Stimulated activated CD4-positive, alpha-beta T cell treated with anti-CD3 and anti-CD28 coated beads, Interleukin-12 subunit alpha, Interleukin-12 subunit beta, amount 100 ng/mL, for 48 hours (primary cell): ENCODE measurements at places on chromosomes 7 and 10.

DNA sequence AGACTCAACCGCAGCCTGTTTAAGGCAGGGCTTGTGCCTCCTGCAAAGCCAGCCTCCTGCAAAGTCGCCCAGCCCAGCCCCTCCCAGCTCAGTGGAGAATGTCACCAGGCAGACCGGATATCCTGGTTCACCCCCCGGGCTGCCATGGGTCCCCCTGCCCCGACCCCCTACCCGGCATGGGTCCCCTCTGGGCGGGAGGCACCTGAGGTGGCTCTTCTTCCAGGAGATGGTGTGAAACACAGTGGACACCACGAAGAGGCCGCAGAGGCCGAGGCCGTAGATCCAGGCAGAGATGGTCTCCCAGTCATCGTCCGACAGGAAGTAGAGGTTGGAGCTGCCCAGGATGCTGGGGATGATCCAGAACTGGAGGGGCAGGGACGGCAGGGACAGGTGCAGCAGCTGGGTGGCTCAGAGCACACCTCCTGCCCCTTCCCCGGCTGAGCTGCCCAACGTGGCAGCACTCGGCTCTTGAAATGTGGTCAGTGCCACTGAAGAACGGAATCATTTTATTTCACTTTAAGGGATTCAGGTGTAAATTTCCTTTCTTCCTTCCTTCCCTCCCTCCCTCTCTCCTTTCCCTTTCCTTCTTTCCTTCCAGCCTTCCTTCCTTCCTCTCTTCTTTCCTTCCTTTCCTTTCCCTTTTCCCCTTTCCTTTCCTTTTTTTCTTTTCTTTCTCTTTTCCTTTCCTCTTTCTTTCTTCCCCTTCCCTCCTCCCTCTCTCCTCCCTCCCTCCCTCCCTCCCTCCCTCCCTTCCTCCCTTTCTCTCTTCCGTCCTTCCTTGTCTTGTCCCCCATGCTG is 36.7 kb upstream of the RADIL start:
- DNase-seq: no peak

DNA sequence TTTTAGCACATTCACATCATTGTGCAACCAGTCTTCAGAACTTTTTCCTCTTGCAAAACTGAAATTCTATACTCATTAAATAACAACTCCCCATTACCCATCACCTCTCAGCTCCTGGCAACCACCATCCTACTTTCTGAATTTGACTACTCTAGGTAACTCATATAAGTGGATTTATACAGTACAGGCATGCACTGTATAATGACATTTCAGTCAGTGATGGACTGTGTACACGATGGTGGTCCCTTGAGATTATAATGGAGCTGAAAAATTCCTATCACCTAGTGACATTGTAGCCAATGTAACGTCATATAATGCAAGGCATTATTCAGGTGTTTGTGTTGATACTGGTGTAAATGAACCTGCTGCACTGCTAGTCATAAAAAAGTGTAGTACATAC is 60.1 kb downstream of the BTRC start:
- DNase-seq: no peak

DNA sequence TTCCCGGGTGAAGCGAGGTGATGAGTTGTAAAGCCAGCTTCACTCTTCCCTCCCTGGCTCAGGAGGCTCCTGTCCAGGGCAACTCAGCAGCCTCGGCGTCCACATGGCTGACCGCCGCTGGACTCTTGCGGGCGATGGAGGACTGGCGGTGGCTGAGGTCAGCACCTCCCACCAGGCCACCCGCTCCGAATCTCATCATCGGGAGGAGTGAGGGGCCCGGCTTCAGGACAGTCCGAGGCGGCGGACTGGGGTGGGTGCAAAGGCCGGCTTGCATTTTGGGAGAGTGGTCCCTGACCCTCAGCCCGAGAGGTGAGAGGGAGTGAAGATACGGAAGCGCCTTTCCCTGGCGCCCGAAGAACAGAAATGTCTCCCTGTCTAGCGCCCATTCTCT is 759 bp downstream of the DNAJB12 start:
- DNase-seq: no peak

DNA sequence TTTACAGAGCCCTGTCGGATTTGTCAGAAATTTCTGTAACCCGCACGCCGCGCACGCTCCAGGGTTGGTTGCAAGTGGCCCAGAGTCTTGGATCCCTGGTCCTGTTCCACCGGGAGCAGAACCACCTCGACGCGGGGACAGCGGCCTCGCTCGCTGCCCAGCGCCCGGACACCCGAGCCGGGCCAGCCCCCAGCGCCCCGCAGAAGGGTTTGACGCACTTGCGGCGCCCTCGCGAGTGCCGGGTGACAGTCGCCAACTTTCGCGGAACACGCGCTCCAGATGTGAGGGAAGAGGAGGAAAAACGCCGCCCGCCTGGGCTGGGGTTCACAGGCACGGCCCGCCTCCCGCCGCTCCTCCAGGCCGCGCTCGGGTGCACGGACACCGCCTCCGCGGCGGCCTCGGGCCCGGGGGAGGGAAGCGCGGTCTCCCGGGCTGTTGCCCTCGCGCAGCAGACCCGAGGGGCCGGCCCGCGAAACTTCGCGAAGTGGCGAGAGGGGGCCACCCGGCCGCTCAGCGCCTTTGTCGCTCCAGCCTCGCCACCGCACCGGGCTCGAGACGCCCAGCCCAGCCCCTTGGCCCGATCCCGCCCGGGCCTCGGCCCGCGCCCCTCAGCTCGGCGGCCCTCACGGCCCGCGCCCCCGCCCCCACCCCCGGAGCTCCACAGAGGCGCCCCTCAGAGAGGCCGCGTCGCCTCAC is 514 bp downstream of the RNF216 start:
- DNase-seq: no peak

DNA sequence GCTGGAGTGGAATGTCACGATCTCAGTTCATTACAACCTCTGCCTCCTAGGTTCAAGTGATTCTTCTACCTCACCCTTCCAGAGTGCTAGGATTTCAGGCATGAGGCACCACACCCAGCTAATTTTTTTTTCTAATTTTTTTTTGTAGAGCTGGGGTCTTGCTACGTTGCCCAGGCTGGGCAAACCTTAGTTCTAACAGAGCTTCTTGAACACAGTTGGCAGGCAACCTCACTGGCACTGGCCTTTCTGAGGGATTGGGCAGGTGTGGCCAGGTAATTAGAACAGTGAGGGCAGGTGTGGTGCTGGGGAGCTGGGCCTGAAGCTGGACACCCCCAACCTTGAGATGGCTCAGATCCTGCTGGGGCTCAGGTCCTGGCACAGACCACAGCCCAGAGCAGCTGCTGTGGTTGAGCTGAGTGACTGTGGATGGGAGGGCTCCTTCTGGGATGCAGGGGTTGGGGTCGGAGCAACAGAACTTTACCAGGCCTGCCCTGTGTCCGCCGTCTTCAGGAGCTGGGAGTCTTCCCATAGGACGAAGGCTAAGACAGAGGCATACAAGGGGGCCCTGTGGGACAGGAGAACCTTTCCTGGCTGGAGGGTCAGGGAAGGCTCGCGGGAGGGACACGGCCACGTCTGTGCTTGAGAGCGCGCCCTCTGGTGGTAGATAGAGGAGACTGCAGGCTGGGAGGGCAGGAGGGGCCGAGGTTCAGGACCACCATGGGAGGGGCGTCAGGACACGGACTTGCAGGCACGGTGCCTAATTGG is 48.2 kb downstream of the COL26A1 start:
- DNase-seq: peak; percentile 8
